ENCODE measurements at places on chromosomes 6 and 20.

GRCh38 chr6:104505838-104506237 is 353.9 kb downstream of the HACE1 start:
- DNase-seq = no peak

DNA sequence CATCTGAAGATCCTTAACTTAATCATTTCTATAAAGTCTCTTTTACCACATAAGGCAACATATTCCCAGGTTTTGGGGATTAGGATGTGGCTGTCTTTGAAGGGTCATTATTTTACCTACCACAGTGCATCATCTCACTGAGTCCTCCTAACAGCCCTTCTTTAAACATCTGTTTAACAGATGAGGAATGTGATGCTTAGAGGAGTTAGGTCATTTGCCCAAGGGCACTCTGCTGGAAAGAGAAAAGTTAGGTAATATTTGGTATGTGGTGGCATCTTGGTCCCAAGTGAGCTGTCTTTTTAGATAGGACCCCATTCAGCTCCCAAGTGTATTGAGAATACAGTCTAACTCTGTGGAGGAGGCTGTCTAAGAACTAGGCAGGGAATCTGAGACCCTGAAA is 11.0 kb downstream of the MMP24 start:
- no peak for DNase-seq

DNA sequence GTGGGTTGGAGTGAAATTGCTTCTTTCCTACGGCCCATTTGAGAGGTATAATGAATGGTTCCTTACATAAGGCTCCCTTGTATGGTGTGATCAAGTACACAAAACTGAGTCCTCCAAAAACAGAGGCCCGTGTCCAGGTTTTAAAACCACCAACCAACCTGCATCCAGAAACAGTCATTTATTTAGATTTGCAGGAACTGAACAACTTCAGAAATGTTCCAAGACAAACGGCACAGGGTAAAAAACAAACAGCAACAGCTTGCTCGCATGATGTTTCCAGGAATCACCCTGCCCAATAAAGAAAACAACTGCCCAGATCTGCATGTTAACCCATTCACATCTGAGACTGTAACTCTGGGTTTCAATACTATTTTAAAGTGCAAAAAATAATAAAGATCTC is 40.2 kb upstream of the TRAM2 start:
- no peak for DNase-seq

- no peak for DNase-seq
These were observed 40.0 kb downstream of the EFCAB8 start for GRCh38 chr20:32898729-32899128.

GRCh38 chr20:10861619-10862018 is 187.8 kb upstream of the JAG1 start:
- no peak for DNase-seq

GRCh38 chr20:32539026-32539816 is 45.9 kb downstream of the NOL4L start:
- DNase-seq = no peak

DNA sequence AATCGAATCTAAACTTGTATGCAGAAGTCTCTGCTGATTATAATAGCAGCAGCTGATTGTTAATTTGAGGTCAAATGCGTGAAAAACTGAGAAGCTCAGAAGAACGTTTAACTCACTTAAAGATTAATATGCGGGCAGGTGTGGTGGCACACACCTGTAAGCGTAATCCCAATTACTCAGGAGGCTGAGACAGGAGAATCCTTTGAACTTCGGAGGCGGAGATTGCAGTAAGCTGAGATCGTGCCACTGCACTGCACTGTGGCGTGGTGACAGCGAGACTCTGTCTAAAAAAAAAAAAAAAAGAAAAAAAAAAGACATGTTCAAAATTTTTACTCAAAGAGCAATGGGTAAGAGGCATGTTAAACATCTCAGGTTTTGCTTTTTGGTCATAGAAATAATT is 1370.8 kb downstream of the GRIK2 start:
- DNase-seq = no peak

GRCh38 chr6:27834384-27834783 is 77.8 kb downstream of the OR2B2 start:
- DNase-seq = no peak

- no peak for DNase-seq
These were observed 10.2 kb downstream of the CASS4 start for GRCh38 chr20:56422076-56422823.

DNA sequence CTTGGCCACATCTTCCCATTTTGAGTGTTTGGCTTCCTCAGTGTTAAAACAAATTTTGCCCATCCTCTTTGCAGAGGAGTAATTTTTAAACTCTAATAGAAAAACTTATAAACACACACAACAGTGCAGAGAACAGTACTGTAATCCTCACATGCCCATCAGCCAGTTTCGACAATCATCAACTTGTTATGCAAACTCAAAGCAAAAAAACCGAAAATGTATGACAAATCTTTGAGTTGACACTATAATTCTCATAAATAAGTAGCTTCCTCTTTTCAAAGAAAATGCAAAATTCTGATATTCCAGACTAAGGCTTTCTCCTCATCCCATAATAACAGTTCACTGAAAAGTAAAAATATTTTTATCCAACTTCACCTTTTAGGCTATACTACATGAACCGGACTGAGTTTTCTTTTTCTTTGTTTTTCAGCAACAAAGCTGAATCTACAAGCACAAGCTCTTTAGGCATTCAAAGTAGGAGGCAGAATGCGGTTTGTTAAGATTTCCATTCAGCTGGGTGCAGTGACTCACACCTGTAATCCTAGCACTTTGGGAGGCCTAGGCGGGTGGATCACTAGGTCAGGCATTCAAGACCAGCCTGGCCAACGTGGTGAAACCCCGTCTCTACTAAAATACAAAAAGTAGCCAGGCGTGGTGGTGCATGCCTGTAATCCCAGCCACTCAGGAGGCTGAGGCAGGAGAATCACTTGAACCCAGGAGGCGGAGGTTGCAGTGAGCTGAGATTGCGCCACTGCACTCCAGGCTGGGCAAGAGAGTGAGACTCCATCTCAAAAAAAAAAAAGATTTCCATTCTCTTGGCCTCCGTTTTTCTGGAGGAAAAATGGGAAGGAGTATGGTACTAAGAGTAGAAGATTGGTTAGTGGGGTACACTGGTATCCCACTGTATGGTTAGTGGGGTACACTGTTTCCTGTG is 74.8 kb downstream of the GCNT2 start:
- no peak for DNase-seq

GRCh38 chr20:61263084-61263695 is 11.1 kb downstream of the CDH4 start:
- DNase-seq = peak; percentile 11

GRCh38 chr6:136304410-136304809 is 14.8 kb upstream of the BCLAF1 start:
- no peak for DNase-seq

- DNase-seq = no peak
These were observed 6.8 kb upstream of the SULF2 start for GRCh38 chr20:47792021-47792618.

GRCh38 chr20:30489614-30490003 is 767.9 kb upstream of the DEFB115 start:
- DNase-seq = no peak

DNA sequence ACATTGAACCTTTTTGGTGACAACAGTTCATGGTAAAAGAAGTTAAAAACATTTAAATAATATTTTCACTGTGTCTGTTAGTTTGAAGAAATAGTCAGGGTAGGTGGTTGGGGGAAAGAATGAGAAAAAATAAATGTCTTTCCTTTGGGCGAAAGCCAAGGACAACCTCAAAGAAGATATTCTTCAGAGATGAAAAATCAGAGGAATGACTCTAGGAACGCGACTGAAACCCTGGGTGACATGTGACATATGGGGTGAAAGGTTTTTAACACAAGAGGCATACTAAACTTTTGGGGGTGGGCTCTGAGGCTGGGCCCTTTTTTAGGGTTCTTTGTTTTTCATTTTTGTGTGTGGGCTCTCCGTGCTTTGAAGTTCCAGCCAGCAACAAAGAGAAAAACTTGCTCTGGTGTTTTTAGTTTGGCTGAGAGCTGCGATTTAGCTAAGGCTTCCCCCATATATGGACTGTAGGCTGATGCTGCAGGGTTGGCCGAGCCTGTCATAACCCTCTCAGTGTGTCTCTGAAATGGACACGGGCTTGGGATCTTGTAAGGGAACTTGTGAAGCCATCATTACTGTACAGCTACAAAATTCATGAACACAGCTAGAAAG is 610.1 kb upstream of the ARID1B start:
- no peak for DNase-seq

DNA sequence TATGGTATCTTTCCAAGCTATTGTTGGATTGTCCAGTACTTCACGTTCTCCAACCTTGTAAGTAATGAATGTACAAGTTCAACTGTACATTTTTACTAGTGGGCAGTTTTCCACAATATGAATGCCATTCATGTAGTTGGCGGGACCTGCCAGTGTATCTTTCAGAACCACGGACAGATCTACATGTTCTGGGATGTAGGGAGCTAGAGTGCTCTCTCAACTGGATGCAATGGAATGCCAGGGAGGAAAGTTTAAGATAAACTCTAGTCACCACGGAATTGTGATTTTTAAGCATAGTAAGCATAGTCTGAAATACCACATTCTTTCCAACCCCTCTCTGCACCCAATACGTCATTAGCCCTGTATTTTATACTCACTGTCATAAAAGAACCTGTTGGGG is 21.5 kb upstream of the HLA-C start:
- no peak for DNase-seq

DNA sequence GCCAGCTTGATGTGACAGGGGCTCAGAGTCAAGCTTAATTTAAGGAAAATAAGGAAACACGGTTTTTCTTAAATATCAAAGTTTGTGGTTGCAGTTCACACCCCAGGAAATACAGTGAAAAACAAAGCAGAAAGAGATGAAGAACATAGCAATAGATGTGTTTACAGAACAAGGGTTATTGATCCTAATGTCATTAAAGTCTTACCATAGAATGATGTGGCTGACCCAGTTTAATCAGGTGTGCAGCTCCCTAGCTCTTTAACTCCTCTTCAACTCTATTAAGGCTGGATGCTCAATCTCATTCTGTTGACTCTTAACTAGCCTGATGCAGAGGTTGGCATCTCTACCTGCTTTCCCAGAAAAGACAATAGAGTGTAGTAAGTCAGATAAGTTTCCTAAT is 7.5 kb upstream of the GTF3C6 start:
- no peak for DNase-seq

DNA sequence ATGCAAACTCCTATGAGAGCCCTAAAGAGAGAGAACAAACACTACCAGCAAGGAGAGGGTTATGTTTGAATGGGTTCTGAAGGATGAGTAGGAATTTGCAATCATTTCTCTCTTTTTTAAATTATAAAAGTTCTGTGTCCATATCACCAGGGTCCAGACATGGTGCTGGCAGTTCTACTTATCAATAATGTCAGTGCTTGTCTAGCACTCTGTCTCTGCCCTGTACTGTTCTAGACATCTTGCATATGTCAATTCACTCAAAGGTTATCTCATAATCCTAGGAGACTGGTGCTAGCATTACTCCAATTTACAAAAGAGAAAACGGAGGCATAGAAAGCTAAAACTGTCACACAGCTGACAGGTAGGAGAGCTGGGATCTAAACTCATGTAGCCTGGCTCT is 101.3 kb downstream of the VEGFA start:
- DNase-seq = no peak

DNA sequence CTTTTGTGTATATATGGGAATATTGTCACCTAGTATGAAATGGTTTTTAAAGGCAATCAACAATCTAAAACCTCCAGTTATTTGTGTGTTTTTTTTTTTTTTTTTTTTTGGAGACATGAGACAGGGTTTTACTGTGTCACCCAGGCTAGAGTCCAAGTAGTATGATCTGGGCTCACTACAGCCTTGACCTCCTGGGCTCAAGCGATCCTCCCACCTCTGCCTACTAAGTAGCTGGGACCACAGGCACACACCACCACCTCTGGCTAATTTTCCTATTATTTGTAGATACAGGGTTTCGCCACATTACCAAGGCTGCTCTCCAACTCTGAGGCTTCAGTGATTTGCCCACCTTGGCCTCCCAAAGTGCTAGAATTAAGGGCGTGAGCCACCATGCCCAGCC is 349.9 kb downstream of the UTRN start:
- no peak for DNase-seq

GRCh38 chr20:53598140-53599043 is 4.8 kb upstream of the ZNF217 start:
- DNase-seq = no peak

GRCh38 chr6:135306740-135307420 is 125.8 kb downstream of the MYB start:
- DNase-seq = no peak

Measured in activated CD8-positive, alpha-beta memory T cell treated with anti-CD3 and anti-CD28 coated beads for 1 hour (primary cell).